ENCODE measurements at places on chromosomes 11 and 22.
A peak's percentile ranks its signal among the peaks of the same experiment; 100 is the strongest.

DNA sequence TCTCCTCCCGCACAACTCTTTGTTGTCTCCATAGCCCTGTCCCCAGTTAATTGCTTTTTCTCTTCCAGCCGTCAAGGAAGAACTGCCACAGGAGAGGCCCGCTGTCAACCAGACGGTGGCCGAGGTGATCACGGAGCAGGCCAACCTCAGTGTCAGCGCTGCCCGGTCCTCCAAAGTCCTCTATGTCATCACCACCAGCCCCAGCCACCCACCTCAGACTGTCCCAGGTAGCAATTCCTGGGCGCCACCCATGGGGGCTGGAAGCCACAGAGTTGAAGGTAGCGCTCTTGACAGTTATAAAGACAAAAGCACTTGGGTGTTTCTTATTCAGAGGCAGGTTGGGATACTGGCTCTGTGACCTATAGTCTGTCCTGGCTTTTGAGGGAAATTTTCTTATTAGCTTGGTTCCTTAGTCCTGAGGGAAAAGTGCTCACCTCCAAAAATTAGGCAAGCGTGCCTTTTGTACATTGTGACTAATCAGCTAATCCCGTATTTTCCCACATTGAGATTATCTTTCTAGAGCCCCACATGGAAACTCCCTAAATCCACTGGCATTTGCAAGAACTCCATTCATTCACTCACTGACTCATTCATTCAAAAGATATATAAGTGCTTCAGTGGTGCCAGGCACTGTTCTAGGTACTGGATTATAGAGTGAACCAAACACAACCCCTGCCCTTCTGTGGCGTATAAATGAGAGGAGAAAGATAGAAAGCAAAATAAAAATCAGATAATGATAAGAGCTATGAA, 65.9 kb downstream of the KREMEN1 start:
- DNase-seq = no peak

DNA sequence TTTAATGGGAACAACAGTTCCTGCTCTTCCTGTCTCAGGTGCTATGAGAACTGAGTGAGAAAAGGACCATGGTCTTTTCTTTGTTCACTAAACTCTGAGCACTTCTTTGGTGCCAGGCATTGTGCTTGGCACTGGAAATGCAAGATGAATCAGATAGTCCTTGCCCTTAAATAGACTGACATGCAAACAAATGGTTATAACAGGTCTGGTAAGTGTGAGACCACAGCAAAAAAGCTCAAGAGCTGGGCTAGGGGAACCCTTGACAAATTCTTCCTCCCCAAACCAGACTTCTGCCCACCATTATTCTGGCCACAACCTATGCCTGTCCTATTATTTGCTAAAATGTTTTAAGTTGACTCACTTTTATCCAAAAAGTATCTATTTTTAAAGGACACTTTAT, 5.1 kb downstream of the SLC43A3 start:
- no peak for DNase-seq

GRCh38 chr22:45029501-45029900, 19.7 kb upstream of the PHF21B start:
- DNase-seq = no peak

DNA sequence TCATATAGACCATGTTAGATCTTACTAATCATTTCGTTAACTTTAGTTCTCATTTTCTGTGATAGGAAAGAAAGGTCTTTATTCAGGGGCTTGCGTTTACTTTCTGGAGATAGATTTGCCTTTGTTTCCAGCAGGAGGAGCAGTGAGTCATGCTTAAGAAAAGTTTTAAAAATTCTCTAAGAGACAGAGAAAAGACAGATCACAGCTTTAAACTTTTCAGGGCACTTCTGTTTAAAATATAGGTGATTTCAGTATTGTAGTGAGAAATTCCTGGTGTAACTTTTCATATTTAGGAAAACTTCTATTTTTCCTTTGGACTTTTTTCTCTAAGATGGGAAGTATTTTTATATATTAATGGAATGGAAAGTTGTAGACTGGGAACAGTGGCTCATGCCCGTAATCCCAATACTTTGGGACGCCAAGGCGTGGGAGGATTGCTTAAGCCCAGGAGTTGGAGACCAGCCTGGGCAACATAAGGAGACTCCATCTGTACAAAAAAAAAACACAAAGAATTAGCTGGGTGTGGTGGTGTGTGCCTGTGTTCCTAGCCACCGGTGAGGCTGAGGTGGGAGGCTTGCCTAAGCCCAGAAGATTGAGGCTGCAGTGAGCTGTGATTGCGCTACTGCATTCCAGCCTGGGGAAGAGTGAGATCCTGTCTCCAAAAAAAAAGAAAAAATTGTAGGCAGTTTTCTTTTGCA, 60.3 kb downstream of the ATXN10 start:
- no peak for DNase-seq

GRCh38 chr11:59145534-59145933, 2.9 kb downstream of the FAM111A start:
- no peak for DNase-seq

DNA sequence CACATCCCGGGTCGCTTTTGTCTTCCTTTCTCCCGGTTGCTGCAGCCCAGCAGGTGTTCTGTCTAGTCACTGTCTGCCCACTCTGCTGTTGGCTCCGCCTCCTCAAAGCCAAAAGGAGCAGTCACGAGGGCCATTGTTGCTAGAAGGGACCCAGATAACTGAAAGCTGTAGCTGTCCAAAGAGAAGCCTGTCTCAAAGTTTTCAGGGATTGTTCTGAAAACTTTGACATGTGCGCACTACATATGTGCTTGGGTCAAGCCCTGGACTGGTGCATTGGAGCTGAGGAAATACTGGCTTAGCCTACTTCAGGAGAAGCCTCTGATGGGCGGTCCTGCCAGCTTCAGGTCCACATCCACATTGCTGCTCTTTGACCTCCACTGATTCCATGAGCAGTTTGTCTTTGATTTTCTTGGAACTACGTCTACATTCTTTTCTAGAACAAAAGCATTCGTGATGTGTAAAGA, 8.8 kb upstream of the OR2AT4 start:
- peak; percentile 8 for DNase-seq

DNA sequence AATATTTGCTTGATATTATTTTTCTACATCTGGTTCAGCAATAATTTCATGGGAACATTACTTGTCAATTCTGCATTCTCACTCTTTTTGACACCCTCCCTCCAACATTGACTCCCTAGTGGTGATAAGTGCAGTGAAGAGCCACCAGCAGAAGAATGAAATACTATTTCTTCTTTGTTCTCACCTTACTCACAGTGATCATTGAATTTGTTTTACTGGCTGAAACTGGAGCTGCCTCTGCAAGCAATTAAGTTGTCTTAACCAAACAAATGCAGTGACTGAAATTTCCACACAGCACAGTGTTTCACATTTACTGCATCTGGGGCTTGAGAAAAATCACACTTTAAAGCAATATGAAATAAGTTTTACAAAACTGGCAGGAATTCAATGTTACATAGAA, 189.8 kb downstream of the JRKL start:
- DNase-seq = no peak

DNA sequence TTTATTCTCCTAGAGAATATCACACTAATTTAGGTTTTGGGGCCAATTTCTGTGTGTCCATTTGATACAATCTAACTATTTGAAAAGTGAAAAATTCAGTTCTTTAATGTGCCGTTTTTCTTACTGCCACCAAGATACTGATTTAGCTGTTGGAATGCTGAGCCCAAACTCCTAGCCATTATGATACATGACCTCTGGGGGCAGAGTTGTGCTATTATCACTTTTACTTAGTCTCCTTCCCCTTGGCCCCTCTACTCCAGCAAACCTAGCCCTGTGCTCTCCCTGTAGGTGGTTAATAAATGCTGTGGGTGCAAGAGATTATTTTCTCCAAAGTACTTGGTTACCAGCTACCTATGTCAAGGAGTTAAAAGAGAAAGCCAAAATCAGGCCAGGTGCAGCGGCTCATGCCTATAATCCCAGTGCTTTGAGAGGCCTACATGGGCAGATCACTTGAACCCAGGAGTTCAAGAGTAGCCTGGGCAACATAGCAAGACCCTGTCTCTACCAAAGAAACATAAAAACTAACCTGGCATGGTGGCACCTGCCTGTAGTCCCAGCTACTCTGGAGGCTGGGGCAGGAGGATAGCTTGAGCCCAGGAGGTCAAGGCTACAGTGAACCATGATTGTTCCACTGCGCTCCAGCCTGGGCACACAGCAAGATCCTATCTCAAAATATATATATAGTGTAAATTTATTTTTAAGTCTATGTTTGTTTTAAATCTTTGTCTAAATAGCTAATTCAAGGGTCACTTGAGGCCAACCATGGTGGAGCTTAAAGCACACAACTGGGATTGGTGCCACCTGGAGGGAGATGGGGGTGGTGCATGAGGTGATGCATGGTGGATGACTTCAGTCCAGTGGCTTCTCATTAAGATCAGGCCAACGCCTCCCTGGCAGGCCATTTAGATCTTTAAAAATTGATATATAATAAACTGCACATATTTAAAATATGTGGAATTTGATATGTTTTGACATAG, 193.2 kb upstream of the PLET1 start:
- DNase-seq = no peak

DNA sequence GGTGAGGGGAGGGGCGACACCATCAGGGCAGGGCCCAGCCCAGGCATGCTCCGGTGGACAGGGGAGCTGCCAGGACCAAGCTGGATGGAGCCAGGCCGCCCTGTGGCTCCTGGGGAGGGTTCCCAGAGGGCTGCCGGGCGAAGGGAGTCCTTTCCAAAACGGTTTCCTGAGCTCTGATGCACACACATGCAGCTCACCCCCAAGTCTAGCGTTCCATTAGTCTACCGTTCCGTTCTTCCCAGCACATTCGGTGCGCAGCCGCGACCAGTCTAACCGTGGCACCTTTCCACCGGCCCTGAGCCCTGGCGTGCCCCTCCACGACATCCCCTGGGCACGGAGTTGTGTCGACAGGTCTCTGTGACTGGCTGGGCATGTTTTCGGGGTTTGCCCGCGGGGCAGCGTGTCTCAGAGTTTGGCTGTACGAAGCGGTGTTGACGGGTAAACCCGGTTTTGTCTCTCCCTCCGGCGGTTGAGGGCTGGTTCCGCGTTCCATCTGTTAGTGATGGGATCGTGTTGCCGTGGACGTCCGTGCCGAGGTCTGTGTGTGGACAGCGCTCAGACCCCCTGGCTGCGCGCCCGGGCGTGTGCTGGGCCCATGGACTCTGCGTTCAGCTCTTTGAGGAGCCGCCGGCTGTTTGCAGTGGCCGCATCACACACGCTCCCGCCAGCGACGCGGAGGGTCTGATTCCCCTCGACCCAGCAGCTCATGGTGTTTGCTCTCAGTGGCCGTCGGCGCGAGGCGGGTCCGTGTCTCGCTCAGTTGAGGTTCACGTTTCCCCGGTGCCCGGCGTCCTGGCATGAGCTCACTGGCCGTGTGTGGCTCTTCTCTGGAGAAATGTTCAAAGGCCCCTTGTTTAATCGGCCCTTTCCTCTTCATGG, 121.2 kb downstream of the IGLL1 start:
- DNase-seq = no peak

- DNase-seq = no peak
Measured at GRCh38 chr11:76510060-76511047, 65.5 kb downstream of the EMSY start.

DNA sequence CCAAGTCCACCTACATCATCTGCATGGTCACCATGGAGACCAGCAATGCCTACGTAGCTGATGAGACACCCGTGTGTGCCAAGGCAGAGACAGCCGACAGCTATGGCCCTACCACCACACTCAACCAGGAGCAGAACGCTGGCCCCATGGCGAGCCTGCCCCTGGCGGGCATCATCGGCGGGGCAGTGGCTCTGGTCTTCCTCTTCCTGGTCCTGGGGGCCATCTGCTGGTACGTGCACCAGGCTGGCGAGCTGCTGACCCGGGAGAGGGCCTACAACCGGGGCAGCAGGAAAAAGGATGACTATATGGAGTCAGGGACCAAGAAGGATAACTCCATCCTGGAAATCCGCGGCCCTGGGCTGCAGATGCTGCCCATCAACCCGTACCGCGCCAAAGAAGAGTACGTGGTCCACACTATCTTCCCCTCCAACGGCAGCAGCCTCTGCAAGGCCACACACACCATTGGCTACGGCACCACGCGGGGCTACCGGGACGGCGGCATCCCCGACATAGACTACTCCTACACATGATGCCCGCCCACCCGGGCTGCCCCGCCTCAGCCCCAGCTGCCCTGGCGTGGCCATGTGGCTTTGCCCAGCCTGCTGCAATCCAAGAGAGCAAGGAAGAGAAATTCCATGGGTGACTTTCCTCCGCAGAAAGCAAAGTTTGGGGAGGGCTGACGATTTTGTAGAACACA, 48.0 kb downstream of the MACROD1 start:
- no peak for DNase-seq

DNA sequence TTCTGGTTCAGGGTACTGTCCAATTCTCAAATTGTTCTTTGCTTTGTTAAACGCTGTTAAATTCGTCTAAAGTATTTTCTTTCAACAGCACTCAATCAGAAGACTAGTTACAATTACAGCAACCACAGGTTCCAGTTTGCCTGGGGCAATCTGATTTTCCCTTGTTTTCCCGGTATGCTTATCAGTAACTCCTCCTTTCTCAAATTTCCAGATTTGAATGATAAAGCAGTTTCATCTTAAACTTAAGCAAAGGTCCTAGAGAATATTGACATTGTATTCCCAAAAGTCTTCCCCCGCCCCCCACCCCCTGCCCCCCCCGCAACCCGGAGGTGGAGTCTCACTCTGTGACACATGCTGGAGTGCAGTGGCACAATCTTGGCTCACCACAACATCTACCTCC, 10.5 kb upstream of the USP28 start:
- no peak for DNase-seq

DNA sequence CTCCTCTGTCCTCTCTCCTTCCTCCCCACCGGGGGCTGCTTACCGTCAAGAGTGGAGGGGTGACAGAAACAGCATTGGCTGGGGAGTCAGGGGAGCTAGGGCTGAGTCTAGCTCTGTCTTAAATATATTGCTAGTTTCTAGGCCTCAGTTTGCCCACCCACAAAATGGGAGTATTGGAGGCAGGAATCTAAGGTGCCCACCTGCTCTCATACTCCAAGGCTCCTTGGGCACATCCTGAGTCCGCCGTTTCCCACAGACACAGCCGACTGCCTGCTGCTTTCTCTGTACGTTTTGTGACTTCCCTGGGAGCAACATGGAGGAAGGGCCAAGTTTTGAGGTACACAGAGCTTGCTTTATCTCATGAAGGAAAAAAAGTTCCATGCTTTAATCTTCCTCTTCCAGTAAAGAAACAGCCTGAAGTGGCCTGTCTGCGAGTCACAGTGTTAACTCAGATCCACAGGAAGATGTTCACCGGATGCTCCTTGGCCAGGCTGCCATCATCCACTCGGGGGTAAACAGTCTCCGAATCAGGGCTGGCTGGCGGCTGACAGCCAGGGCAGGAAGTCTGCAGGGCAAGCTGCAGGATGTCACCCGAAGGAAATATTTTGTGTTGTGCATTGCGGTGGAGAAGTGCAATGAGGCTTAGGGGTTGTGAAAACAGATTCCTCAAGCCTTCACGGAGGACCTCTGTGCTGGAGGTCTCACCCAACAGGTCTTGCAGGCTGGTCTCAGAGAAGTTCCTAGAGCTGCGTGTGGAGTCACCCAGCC, 11.0 kb upstream of the CERK start:
- DNase-seq = no peak

GRCh38 chr11:33624083-33624482, 76.5 kb downstream of the C11orf91 start:
- no peak for DNase-seq

DNA sequence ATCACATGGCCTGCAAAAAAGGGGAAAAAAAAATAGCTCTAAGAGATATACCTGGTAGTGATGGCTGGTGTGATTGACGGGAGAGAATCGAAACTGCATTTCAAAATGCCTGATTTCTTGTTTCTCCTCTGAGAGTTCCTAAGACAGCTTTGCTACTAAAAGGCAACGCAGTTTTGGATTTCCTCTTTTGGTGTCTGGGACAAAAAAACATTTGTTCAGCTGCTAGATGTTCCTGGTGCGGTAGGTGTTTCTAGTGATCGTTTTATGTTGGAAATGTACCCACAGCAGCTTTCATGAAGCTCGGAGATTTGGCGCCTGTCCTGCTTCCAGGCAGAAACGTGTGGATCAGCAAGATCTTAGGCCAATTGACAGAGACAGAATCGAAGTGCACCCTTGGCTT, 18.1 kb downstream of the P2RX3 start:
- DNase-seq = no peak

Data from NCI-H1930 (cell line).